Articular chondrocyte of knee joint (primary cell): ENCODE measurements at places on chromosomes 7 and 10. TPM values are rescaled to one million over a fixed set of nuclear protein-coding genes. Genes with fewer than 3 reads are reported as not detected.

The CYP26C1 gene
- 0.11 and 0.26 TPM in 2 replicates for total RNA-seq

The NME8 gene
- not detected in 2 replicates for total RNA-seq

The LIPM gene
- total RNA-seq = not detected in 2 replicates

The PDZD7 gene
- 0.86 and 0.91 TPM in 2 replicates for total RNA-seq

The DNAH11 gene
- total RNA-seq = 0.39 and 1.3 TPM in 2 replicates

The CRYGN gene
- 0.76 and 0.78 TPM in 2 replicates for total RNA-seq

The GRK5 gene
- 12.0 and 16.3 TPM in 2 replicates for total RNA-seq

The URGCP gene
- total RNA-seq = 28.9 and 37.1 TPM in 2 replicates

The AOC1 gene
- not detected in 2 replicates for total RNA-seq

The RBM48 gene
- total RNA-seq = 11.1 and 17.3 TPM in 2 replicates

The OPN1SW gene
- not detected in 2 replicates for total RNA-seq
